Stimulated activated naive CD8-positive, alpha-beta T cell treated with anti-CD3 and anti-CD28 coated beads, Interleukin-15, Interleukin-2, amounts not matched to agents 100 U/mL and 50 U/mL, for 24 hours (primary cell): ENCODE measurements at places on chromosomes 6 and 20.

DNA sequence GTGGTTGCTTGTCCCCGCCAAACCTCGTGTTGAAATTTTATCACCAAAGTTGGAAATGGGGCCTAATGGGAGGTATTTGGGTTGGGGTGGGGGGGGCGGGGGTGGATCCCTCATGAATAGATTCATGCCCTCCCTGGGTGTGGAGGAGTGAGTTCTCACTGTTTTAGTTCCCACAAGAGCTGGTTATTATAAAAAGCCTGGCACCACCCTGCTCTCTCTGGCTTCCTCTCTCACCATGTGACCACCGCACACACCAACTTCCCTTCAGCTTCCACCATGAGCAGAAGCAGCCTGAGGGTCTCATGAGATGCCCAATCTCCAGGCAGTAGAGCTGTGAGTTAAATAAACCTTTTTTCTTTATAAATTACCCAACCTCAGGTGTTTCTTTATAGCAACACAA, 111.3 kb downstream of the PRDM1 start:
- no peak for DNase-seq

GRCh38 chr20:47354714-47355488, 1.6 kb downstream of the ZMYND8 start:
- no peak for DNase-seq

- no peak for DNase-seq
Measured at GRCh38 chr6:12083763-12084162, 71.7 kb downstream of the HIVEP1 start.

- no peak for DNase-seq
Measured at GRCh38 chr20:49677777-49678758, 35.6 kb downstream of the B4GALT5 start.

GRCh38 chr20:57260934-57261333, 5.5 kb downstream of the BMP7 start:
- DNase-seq: no peak

GRCh38 chr6:56037601-56038000, 162.2 kb upstream of the BMP5 start:
- no peak for DNase-seq

DNA sequence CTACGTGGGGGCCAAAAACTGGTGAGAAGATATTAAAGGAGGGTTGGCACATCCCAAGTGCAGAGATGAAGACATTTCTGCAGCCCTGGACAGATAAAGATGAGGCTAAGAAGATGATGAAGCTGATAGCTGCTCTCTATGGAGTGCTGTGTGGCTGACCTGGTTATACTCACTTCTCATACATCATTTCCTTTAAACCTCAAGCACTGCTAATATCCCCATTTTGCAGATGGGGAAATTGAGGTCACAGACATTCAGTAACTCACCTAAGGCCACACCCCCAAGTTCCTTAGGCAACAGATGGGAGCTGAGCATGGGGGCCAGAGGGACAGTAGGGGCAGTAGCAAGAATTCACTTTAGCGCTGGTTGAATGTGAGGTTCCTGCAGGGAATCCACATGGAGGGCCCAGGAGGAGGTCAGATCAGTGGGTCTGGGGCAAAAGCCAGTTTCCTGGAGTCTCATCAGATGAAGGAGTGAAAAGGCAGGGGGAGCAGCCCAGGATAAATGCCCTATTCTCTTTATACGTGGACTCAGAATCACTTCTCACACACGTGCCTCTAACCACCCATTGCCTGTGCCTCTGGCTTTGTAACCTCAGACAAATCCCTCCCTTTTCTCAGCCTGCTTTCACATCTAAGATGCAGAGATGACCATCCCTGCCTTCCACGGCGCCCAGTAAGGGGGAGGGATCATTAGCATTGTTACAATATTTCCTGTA, 125.8 kb downstream of the NFATC2 start:
- DNase-seq: no peak

DNA sequence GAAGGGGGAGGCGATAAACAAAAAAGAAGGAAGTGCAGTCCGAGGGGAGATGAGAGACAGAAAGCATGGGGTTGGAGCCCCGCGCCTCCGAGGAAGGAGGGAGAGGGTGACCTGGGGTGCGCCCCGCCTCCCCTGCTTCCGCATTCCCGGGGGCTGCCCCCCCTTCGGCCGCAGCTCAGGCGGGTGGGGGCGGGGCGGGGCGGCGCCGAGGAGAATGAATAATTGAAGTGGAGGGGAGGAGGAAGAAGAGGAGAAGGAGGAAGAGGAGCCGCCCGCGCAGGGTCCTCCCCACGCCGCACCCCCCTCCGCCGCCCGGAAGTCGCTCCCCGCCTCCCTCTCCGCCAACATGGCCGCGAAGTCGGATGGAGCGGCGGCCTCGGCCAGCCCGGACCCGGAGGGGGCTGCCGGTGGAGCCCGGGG, at the start of gene XKR7:
XKR7 (plus strand) TSS at position 322 of the 420 bp plus-strand sequence; CDS start at position 347, 25 bp downstream.
- peak; percentile 19 for DNase-seq

- no peak for DNase-seq
Measured at GRCh38 chr20:42572320-42573016, 617.2 kb downstream of the PTPRT start.

GRCh38 chr6:163897030-163897429, 482.5 kb downstream of the QKI start:
- no peak for DNase-seq

GRCh38 chr6:134123666-134124208, 71.3 kb upstream of the SLC2A12 start:
- DNase-seq: no peak

DNA sequence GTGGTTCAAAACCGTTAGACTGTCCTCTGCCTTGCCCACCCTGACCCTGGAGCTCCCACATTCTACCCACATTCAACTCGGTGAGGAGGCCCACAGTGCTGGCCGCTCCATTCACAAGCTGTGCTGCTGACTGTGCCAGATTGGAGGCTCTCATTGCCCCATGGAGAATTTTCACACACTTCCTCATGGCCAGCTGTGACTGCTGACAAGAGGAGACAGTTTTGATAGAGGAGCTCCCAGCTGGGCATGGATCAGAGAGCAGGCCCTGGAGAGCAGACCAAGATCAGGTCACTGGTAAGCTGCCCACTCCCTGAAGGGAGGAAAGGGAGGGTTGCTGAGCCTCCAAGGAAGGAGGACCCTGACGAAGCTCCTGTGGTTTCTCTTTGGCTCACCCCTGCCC, 246.1 kb upstream of the RIN2 start:
- DNase-seq: no peak

DNA sequence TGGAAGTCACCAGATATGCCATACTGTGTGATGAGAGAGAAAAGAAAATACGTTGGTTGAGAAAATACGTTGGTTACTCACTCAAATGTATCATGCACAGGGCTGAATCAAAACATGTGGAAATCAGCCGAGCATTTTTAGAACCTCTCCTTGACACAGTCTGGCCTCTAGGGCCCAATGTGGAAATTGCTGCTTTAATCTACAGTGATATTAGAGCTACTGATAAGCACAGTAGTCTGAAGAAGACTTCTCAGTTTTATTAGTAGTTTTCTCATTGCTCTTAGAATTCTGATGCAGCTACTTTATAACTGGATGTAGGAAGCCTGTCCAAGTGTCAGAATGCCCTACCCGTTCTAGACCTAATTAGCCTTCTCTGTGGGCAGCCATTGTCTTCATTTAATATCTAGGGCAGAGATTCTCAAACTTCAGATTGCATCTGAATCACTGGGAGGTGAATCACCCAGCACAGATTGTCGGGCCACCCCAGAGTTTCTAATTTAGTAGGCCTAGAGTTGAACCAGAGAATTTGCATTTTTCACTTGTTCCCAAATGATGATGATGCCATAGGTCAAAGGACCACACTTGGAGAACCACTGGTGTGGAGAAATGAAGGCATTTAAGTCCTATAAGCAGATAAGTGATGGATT, 229.1 kb downstream of the PLCB1 start:
- DNase-seq: peak; percentile 18

DNA sequence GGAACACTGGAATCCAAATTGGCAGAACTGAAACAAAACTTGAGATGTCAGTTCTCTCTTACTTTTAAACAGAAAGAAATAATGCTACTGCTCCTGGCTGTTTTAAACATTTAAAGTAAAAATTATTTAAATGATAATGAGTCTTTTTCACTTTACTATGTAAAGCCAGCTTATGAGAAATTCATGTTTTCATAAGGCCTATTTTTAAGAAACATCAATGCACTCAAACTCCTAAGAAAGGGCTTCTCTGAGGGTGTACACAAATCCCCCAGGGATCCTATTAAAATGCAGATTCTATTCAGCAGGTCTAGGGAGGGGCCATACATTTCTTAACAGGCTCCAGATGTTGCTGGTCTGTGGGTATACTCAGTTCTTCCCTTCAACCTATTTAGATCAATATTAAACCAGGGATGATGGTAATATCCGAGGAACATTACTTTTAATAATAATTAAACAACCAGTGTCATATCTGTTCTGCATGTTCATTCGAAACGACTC, 2.3 kb downstream of the FERMT1 start:
- no peak for DNase-seq

DNA sequence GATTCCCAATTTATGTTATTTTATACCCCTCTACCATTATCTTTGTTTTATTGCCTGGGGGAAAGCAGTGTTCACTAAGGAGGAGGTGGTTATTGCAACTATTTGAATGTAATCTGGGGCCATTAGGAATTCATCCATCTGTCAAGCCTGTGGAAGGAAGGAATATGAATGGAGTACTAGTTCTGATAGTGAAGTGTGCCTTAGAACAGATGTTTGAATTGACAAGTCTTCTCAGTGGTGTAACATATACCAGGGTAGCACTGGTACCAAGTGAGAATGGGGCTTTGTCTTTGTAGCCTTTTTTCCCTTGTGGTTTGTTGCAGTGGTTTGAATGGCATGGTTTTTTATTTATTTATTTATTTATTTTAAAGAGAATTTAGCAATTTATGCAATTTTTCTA, 27.9 kb upstream of the HDAC2 start:
- no peak for DNase-seq

- DNase-seq: no peak
Measured at GRCh38 chr6:124793398-124793797, 168.8 kb upstream of the RNF217 start.

DNA sequence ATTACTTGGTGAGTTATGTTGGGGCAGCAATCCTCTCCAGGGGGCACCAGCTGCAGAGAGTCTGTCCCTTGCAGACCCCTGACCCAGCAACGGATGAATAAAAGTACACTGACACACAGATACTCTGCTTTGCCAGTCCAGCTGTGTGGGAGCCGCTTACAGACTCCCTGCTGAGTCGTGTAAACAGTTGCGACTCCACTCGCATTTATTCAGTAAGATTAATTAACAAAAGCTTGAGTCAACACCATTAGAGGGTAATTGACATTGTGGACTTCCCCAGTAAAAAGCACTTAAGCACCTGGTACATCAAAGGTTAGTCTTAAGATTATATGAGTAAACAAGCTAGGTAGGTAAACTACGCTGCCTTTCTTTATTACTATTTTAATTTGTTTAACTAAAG, 92.0 kb upstream of the TMEM181 start:
- DNase-seq: no peak

DNA sequence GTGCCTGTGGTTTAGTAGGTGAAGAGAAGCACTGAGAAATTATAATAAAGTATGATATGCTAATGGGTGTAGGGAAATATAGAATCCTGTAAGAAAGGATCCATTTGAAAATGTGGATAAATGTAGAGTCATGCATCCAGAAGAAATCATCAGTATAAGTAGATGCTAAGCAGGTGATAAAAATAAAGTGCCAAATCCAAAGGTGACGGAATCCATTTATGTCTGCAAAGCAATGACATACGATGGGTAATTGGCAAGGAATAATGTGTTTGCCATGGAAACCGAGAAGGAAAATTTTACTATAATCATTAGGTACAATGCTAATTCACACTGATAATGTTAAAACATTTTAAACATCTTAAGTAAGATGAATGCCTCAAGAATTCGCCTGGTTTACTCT, 163.0 kb downstream of the OPN5 start:
- DNase-seq: no peak

- DNase-seq: no peak
Measured at GRCh38 chr6:140317950-140318349, 943.5 kb upstream of the CITED2 start.

GRCh38 chr20:32971703-32972161, 32.5 kb downstream of the SUN5 start:
- DNase-seq: peak; percentile 34

- peak; percentile 4 for DNase-seq
Measured at GRCh38 chr6:85015396-85015990, 251.1 kb upstream of the TBX18 start.

- no peak for DNase-seq
Measured at GRCh38 chr6:142184307-142184706, 37.2 kb downstream of the VTA1 start.

DNA sequence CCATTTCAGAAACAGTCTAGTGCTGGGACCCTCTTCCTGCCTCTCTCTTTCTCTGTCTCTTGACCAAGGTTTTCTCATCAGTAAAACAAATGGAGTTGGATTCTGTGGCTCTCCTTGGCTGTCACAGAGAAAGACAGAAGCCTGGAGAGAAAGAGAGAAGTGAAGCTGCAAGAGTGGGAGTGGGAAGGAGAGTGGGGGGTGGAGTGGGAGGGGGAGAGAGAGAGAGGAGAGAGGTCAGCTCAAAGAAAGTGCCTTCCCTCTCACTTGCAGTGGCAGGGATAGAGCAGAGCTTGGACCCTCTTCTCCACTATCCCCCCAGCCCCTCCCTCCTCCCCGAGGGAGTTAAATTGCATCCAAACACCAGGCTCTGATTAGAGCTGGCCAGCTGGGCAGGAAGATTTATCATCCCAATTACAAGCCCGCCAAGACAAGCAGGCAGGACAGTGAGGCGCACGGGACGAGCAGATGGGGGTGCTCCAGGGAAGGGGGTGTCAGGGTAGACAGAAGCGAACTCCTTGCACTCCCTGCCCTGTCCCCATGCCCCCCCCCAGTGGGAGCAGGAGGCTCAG, 74.3 kb downstream of the CD40 start:
- no peak for DNase-seq

- no peak for DNase-seq
Measured at GRCh38 chr20:62183426-62184142, 756 bp downstream of the MTG2 start.

DNA sequence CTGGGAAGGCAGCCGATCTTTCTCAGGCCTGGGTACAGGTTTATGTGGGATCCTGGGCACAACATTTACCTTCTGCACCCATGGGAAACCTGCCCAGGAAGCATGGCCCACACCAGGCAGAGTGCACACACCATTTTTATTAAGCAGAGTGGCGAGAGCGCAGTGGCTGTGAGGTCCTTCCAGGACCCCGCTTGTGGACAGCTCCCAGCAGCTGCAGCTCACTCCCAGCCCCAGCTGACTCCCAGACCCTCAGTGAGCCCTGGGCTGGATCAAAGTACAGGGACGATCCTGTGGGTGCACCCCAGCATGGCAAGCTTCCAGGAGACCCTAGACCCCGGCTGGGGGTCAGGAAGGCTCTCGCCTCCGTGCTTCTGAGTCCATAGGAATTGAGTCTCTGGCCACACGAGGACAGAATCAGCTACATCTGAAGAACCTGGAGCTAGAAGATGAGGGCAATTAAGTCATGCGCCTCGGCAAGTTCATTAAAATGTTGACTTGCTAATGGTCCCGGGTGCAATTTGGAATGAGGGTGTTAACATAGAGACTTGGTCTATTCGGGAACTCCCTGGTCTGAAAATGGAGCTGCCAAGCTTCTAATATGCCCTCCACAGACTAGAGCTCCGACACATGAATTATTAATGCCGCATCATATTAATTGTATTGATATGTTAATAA, 65.4 kb upstream of the SLCO4A1 start:
- no peak for DNase-seq
